ENCODE measurements at places on chromosomes 1 and 21. TPM values are rescaled to one million over a fixed set of nuclear protein-coding genes. Genes with fewer than 3 reads are reported as not detected.

Gene ESRRG
- polyA plus RNA-seq, result 1.2 TPM

Gene TMPRSS2
- polyA plus RNA-seq, result 1.6 TPM

Gene SLAMF7
- 0.11 TPM for polyA plus RNA-seq

Gene DYRK1A
- 10.3 TPM for polyA plus RNA-seq

Gene SKI
- polyA plus RNA-seq, result 10.4 TPM

Gene TNFSF18
- polyA plus RNA-seq, result not detected

Gene TMEM50B
- 27.6 TPM for polyA plus RNA-seq

Gene SAMD13
- polyA plus RNA-seq, result 2.5 TPM

Gene REN
- not detected for polyA plus RNA-seq

Gene BLZF1
- polyA plus RNA-seq, result 9.5 TPM

All from GM23338 (cell line).